Purkinje cell (primary cell): ENCODE measurements at places on chromosomes 16 and 17. TPM values are rescaled to one million over a fixed set of nuclear protein-coding genes. Genes with fewer than 3 reads are reported as not detected.

Gene TSR3
- 8.4 and 12.0 TPM in 2 replicates for polyA plus RNA-seq

Gene SSTR5
- polyA plus RNA-seq, result not detected in 2 replicates

Gene NEK8
- polyA plus RNA-seq, result 2.3 TPM in 1 of 2 replicates, not detected in the other

Gene TRAPPC2L
- polyA plus RNA-seq, result 97.9 and 106 TPM in 2 replicates
